ENCODE measurements at places on chromosomes 13 and 19.

- no peak for DNase-seq
Measured at GRCh38 chr13:37177125-37177524, 71.7 kb upstream of the CSNK1A1L start.

GRCh38 chr13:112253631-112254030 is 122.5 kb upstream of the SPACA7 start:
- DNase-seq = no peak

DNA sequence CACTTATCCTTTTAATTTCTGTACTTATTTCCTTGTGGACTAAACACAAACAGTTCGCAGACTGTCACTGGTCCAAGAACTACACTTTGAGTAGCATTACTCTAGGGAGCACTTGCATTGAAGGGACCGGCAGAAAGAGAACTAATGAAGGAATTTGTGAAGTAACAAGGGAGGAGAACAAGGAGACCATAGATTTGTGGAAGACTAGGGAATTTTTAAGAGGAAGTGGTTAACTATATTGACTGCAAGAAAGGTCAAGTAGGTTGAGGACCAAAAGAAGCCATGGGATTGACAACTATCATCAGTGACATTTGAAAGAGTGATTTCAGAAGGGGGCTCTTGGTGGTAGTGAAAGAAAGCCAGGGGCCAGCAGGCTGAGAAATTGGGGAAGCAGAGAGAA is 4.0 kb upstream of the RB1 start:
- no peak for DNase-seq

GRCh38 chr13:73956795-73957408 is 177.3 kb downstream of the KLF12 start:
- no peak for DNase-seq

DNA sequence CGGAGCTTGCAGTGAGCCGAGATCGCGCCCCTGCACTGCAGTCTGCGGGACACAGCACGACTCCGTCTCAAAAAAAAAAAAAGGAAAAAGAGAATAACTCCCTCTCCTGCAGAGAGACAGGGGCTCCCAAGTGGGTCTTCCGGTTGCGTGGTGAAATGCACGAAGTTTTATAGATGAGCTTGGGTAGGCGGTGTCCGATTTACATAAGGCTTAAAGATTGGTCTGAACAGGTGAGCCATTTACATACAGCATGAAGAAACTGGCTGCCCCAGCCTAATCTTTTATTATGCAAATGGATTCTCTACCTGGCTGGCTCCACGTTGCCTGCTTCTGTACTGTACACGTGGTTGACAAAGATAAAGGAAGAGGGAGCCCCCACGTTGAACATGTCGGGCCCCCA is 19.5 kb downstream of the ADGRE2 start:
- DNase-seq = no peak

- DNase-seq = no peak
Measured at GRCh38 chr19:18869781-18870530, 26.0 kb downstream of the CERS1 start.

GRCh38 chr19:38210458-38210987 is 13.5 kb downstream of the DPF1 start:
- no peak for DNase-seq

GRCh38 chr13:74747186-74747955 is 613.2 kb upstream of the KLF12 start:
- DNase-seq = no peak

GRCh38 chr13:45368571-45368970 is 27.6 kb upstream of the TPT1 start:
- no peak for DNase-seq

DNA sequence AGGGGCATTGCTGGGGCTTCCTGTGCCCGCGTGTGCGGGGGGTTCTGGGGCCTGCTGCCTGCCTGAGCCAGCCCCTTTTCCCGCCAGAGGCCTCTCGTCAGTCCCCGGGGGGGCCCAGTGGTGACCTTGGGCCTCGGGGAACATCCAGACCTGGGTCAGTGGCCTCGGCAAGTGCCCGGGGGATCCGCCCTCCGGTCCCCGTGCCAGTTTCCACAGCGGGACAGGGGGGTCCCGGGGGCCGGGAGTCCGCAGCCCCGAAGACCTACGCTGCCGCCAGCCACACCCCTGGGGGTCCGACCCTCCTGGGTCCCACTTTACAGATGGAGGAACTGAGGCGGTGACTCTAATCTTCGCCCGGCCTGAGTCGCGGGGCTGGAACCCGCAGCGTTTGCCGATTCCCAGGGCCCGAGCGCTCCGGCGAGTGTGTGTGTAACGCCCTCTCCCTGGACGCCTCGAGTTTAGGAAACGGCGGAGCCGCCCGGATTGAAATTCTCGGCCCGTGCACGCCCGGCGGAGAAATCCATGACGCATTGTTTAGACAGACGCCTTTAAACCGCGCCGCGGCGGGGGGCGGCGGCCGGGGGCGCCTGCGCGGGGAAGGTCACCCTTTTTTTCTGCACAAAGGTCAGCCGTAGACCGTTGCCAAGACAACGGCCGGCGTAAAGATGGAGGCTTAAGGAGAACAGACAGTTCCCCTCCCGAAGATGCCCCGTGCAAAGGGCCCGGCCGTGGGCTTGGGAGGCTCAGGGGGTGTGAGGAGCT is 39.3 kb downstream of the EFNA2 start:
- peak; percentile 12 for DNase-seq

GRCh38 chr13:41541142-41541938 is 84.0 kb downstream of the RGCC start:
- no peak for DNase-seq

DNA sequence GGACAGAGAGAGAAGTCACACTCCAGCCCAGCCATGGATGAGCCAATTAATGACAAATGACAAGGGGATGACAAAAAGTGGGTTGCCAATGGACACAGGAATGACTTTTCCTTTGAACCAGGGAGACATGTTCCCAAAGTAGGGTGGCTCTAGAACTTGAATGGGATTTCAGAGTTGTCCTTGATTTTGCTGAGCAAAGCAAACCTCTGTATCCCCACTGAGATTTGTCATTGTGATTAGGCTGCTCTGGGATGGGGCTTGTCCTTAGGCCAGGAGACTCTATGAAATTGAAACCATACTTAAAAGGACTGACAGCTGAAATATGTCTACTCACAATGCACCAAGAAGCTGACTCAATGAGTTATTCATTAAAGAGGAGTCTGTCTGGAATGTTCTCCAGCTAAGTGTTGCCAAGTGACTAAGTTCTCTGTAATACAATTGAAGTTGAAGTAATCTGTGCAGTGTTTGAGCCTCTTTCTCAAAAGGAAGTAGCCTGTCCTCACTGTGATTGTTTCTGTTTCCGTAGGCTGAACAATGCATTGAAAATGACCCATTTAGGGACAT is 69.0 kb upstream of the PCDH9 start:
- no peak for DNase-seq

DNA sequence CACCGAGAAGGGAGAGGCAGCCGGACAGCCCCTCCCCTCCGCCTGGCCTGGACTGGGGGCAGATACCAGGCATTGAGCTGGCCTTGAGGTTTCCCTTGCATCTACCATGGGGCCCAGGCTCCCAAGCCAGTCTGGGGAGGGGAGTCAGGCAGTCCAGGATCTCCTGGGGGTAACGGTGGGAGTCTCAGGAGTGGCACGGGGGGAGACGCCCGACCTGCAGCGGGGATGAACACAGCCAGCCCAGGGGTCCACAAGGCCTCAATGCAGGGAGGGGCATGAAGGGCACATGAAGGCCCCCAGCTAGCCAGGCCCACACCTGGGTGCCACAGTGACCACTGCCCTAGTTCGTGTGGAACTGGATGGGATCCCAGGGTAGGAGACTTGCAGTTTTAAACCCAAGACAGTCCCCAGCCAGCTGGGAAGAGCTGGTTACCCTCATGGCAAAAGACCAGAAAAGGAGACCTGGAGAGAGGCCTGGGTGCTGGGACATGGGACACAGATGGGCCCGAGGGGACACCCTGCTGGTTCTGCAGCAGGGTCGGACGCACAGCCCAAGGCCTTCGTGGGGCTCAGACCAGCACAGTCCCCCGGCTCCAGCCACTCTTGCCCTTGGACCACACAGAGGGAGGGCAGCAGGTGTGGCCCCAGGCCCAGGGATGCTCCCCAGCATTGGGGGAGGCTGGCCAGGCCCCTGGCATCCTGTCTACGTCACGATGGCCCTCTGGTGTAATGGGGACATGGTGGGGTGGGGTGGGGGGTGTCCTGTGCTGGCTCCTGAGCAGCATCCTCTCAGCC is 4.6 kb upstream of the UQCR11 start:
- DNase-seq = no peak

GRCh38 chr13:26821672-26822071 is 61.1 kb upstream of the GPR12 start:
- no peak for DNase-seq

DNA sequence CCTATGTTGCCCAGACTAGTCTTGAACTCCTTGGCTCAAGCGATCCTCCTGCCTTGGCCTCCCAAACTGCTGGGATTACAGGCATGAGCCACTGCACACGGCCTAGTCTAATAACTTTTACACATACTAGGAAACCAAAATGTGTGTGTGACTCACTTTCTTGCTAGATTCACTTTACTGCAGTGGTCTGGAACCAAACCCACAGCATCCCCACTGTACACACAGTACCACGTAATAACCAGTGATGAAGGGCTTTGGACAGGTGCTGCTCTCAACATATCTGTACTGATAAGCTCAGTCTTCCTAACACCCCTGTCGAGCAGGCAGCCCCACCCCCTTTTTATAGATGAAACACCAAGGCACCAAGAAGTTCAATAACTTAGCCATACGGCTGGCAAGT is 5.1 kb downstream of the DNMT1 start:
- no peak for DNase-seq

- no peak for DNase-seq
Measured at GRCh38 chr13:26589754-26590153, 32.3 kb downstream of the WASF3 start.

DNA sequence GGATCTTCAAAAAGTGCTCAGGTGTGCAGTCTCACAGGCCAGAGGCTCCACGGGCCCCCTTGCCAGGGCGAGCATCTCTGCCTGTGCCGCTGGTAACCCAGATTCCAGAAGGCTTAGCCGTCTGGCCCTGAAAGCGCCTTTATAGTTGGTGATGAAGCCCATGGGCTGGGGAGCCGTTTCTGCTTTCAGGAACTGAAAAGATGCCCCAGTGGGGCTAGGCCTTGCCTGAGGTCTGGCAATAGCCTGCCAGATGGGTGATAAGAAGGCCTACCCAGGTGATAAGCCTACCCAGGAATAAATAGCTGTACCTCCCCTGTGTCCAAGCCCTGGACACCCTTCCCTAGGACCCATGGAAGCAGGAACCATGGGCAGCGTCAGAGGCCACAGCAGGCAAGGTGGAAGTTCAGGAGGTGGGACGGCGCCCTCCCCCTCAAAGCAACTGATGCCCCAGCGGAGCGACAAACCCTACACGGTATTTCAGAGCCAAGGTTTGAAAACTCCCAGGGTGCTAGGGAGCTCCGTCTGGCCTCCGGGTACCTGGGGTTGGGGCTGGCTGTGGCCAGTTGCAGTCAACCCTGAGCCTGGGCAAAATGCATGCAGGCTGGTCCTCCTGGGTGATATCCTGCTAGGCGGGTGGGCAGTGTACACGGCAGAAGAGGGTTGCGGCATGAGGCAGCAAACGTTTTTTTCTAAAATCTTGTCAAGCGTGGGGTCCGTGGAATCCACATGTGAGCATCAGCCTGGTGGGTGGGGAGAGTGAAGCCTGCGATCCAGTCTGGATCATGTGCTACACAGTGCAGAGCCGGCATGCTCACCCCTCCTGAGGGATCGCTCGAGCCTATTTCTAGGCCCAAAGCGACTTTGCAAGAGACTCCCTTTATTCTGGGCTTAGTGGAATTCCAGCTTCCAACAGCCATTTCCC is 45.3 kb downstream of the ACTN4 start:
- DNase-seq = no peak

DNA sequence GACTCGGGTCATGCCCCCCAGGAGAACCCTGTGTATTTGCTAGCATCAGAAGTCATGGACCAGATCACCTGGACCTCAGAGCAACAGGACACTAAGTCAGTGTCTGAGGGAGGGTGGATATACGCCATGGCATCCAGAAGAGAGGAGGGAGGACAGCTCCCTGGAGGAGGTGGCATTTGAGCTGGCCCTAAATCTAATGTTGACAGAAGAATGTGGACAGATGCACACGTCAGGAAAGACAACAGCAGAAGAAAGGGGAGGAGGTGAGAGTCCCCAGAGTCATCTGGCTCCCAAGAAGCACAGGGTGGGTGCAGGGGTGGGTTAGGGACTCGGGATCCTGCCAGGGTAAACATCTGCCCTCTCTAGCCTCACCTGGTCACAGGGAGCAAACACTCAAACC is 24.5 kb upstream of the CCNE1 start:
- DNase-seq = no peak

GRCh38 chr13:42259515-42259914 is 12.4 kb upstream of the AKAP11 start:
- DNase-seq = no peak

GRCh38 chr19:51434456-51434855 is 17.0 kb upstream of the SIGLEC10 start:
- no peak for DNase-seq

GRCh38 chr13:46906405-46906804 is 9.6 kb upstream of the HTR2A start:
- no peak for DNase-seq

- DNase-seq = peak; percentile 28
Measured at GRCh38 chr19:46489445-46490272, 6.0 kb downstream of the PNMA8B start.

- DNase-seq = no peak
Measured at GRCh38 chr13:22135446-22135845, 464.6 kb downstream of the FGF9 start.

- peak; percentile 23 for DNase-seq
Measured at GRCh38 chr19:1213391-1214286, 8.1 kb downstream of the STK11 start.

GRCh38 chr13:114296902-114297301 is 15.5 kb downstream of the UPF3A start:
- no peak for DNase-seq

- DNase-seq = no peak
Measured at GRCh38 chr13:26228096-26228495, 6.0 kb upstream of the RNF6 start.

DNA sequence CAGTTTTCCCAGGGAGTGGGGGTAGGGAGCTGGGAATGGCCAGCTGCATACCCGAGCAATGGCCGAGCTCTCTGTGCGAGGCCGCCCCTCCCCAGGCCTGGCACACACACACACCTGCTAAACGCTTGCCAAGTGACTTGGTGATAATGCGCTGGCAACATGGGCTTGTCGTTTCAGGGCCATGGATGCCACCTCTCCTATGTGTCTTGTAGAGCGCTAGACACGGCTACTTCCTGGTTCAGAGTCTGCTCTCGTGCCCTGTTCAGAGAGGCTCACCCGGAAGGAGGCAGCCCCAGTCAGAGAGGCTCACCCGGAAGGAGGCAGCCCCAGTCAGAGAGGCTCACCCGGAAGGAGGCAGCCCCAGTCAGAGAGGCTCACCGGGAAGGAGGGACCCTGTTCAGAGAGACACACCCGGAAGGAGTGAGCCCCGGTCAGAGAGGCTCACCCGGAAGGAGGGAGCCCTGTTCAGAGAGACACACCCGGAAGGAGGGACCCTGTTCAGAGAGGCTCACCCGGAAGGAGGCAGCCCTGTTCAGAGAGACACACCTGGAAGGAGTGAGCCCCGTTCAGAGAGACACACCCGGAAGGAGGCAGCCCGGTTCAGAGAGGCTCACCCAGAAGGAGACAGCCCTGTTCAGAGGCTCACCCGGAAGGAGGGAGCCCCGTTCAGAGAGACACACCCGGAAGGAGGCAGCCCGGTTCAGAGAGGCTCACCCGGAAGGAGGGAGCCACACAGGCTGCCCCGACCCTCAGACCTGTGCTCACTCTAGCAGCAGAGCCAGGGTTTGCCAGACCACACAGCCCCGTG is 4.2 kb downstream of the ADPRHL1 start:
- no peak for DNase-seq

Data from stimulated activated naive CD4-positive, alpha-beta T cell (primary cell).